ENCODE measurements at places on chromosomes 16 and 17.

GRCh38 chr16:64440421-64440831 is 681.4 kb downstream of the CDH11 start:
- DNase-seq: no peak

DNA sequence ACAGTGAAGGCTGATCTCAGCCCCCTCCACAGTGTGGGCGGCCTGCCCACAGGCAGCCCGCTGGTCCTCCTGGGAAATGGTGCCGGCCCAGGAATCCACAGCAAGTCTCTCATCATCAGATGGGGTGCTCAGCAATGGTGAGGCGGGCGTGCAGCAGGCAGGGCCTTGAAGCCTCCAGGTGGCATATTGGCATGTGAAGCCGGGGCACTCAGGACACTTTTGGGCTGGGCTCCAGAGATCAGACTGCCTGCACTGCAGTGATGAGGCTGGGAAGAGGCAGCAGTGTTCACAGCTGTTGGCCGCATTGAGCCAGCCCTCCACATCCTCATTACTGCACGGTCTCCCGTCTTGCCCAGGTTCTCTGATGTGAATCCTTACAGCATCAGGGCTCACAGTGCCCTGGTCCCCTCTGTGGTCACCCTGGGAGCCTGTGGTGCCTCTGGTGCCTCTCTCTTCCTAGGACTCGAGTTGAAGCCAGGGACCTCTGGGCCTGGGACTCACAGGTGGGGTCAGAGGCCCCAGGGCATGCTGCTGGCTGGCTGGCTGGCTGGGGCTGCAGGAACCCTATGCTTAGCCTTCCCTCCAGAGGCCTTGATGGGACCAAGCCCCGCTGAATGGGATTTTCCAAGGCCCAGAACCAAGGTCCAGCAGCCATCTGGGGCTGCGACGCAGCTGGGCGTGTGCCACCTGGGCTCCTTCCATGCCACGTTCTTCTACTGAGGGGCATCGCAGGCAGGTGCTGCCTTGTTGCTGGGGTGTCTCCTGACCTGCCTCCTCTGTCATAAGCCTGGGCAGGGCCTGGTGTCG is 48.6 kb downstream of the TNFRSF13B start:
- DNase-seq: no peak

- DNase-seq: no peak
Measured at GRCh38 chr17:66777689-66778225, 57.2 kb upstream of the CACNG5 start.

GRCh38 chr17:63640038-63640437 is 17.8 kb downstream of the MAP3K3 start:
- no peak for DNase-seq

- no peak for DNase-seq
Measured at GRCh38 chr17:81021531-81022343, 13.2 kb upstream of the BAIAP2 start.

- no peak for DNase-seq
Measured at GRCh38 chr17:19573075-19573474, 39.4 kb downstream of the SLC47A1 start.

DNA sequence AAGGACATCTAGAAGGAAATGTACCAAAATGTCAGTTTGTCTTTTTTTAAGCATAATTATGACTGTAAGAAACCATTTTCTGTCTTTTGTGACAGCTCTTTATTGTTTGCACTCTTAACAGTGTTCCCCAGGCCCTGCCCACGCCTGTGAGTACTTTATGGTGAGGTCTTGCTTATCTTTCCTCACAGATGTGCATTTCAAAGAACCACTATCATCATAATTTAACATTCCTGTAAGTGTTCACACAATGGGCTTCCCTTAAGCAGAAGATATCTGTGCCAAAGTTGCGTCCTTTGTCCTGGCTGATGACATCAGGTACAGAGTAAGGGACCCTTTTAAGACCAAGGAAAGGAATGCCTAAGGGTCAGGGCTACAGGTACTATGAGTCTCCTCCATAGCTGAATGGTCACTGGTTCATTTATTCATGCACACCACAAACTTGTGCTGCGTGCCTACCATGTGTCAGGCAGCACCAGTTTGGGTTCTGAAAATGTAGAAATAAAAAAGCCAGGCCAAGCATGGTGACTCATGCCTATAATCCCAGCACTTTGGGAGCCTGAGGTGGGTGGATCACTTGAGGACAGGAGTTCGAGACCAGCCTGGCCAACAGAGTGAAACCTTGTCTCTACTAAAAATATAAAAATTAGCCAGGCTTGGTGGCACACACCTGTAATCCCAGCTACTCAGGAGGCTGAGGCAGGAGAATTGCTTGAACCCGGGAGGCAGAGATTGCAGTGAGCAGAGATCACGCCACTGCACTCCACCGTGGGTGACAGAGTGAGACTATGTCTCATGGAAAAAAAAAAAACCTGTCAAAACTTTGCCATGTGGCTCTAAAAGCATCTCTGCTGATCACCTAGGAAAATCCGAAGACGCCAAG is 55.4 kb upstream of the NLK start:
- DNase-seq: no peak

DNA sequence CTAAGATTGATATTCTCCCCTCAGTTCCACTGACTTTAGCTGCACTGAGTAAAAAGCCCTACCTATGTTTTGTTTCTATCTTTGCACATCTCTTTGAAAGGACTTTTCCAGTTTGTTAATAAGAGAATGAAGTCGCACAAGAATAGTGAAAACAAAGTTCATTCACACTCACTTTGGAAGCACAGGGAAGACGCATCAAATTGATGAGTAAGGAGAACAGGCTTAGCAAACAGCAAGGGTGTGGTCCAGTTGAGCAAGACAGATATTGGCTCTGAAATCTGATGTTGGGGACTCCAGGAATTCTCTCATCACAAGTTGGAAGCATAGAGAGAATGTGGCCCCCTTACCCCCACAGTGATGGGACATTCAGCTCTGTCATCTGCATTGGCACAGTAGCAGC is 221.3 kb downstream of the CDH11 start:
- no peak for DNase-seq

DNA sequence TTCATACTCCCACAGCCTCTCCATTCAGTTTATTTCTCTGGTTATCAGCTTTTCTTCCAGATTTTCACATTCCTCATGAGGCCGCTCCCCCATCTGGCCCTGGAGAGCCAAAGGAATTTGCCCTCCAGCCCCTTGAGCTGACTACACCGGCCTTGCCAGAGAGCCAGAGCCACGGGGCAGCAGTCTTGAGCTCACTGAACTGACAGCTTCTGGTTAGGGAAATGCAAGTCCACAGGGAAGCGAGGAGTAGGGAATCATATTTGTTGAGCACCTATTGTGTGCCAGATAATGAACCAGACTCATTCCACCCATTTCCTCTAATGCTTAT is 102.4 kb downstream of the ABCC12 start:
- DNase-seq: no peak

DNA sequence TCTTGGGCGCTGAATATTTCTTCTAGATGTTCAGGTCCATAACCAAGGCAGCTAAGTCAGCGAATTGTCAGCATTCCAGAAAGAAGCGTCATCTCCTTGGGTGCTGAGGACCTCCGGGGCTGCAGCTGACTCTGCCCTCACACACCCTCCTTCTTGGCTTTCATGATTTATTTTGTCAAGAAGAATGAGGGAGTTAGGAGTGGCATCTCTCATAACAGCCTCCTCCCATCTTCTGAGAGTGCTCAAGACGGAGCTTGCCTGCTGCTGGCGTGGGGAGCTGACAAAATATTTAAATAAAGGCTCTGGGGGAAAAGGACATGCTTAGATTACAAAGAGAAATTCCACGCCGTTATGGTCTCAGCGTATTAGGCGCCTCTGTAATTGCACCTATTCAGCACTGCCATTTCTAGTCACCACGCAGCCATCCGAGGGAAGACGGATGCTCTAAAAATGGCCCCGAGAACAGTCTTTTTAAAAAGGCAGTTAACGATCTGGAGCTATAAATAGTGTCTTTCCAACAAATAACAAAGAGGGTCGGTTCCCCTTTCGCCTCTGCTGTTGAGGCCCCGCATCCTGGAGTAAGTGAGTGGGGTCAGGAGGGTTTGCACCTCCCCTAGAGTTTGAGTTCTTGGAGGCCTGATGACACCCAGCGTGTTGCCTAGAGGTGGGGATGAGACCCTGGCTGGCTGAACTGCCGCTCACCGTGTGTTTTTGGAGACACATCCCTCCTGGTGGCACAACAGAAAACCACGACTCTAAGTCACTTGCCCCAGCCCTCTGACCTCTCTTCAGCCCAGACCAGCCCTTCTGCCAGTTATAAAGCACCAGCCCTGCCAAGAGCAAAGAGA is 187.0 kb downstream of the CCDC182 start:
- DNase-seq: no peak

DNA sequence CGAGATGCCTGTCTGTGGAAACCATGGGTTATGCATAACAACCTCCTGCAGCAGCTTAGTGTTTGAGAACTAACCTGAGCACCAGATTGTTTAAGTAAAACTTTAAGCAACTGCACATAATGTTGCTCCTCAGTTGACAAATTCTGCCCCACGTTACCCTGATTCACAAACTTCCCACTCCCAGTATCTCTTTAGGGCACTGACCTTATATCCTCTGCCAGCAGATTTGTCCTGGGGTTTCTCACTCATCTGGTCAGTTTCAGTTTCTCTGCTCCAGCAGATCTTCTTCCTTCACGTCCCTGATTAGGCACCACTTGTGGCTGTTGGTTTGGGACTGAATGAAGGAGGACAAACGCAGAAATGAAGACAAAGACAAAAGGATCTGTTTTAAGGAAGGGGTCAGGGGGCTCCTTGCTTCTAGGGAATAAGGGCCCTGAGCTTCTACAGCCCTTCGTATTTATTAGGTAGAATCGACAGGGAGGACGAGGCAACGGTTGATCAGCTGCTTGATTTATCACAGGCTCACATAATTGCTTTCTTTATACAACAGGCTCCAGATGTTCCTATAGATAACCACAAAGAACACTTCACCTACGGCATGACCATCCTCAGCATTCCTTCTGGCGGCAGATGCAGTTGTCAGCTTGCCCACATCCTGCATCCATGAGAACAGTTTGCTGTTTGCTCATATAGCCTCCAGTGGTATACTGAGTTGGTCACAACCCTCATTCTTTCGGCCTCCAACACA is 13.5 kb upstream of the ZNF689 start:
- DNase-seq: no peak

GRCh38 chr16:31177136-31177535 is 2.8 kb upstream of the FUS start:
- peak; percentile 25 for DNase-seq

- DNase-seq: no peak
Measured at GRCh38 chr17:62592341-62593099, 35.0 kb upstream of the MRC2 start.

- DNase-seq: peak; percentile 51
Measured at GRCh38 chr17:5418858-5419355, 555 bp downstream of the NUP88 start.

GRCh38 chr16:57041182-57042156 is 50.9 kb upstream of the CPNE2 start:
- DNase-seq: peak; percentile 86

GRCh38 chr17:51741458-51741857 is 417.1 kb downstream of the CA10 start:
- DNase-seq: no peak

DNA sequence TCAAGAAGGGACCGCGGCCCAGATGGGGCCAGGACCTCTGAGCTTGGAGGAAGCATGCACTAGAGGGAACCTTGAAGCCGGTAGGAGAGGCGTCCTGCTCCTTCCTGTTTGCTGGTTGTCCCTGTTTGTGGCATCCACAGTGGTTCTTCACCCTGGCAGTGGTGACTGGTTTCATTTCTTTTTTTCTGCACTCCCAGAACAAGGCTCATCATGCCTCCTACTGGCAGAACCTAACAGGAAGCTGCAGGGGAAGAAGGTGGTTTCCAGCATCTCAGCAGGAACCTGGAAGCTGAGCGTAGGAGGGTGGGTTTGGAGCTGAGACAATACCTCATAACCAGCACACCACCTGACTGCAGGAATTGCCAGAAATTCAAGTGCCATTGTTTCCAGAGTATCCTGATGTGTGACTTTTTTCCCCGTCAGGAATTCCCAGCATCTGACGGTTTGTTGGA is 5.8 kb downstream of the TMEM231 start:
- DNase-seq: no peak

DNA sequence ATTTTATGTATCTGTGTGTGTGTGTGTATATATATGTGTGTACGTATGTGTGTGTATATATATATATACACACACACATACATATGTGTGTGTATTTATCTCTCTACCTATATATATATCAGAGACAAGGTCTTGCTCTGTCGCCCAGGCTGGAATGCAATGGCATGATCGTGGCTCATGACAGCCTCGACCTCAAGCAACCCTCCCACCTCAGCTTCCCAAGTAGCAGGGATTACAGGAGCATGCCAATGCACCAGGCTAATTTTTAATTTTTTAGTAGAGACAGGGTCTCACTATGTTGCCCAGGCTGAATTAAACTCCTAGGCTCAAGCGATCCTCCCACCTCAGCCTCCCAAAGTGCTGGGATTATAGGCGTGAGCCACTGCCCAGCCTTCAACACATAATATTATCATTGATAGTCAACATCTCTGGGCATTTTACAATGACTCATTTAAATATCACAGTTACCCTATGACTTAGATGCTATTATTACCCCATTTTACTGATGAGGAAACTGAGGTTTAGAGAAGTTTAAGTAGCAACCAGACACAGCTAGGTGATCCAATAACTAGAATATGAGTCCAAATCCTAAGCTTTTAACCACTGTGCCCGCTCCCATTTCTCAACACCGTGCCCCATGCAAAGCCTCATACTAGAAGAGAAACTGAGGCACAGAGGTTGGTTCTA is 24.3 kb downstream of the G6PC3 start:
- no peak for DNase-seq

DNA sequence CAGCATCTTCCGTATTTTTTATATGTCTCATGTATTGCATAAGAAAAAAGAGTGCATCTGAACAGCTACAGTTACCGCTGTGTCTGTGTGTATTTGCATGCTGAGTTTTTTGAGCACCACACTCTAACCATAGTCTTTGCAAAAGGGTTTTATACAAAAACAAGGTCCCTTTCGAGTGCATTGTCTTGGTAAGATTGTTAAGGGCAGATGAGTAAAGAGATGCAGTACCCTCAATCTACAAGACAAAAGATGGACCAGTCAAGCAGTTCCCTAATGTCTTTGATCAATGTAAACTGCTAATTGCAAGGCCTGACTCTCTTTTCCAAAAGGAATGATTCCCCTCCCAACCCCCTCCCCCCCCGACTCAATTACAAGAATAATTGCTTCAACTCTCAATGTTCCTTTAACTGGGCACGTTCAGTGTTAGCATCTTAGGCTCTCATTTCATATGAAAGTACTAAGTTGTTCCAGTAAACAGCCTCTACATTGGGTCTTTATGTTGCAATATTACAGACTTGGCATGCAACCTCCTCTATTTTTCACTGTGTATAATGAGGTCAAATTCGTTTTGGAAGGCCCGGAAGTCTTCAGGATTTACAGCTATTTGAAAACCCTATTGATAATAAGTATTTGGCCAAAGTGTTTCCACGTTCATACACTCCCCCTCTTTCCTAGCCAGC is 471.4 kb upstream of the RBFOX1 start:
- DNase-seq: no peak

Measured in activated gamma-delta T cell treated with anti-CD3 and anti-CD28 coated beads, Interleukin-2, amount 50 U/mL, for 16 hours (primary cell).